ENCODE measurements at places on chromosomes 6 and 20.

GRCh38 chr20:63330940-63331339 is 30.2 kb downstream of the CHRNA4 start:
- DNase-seq = no peak

DNA sequence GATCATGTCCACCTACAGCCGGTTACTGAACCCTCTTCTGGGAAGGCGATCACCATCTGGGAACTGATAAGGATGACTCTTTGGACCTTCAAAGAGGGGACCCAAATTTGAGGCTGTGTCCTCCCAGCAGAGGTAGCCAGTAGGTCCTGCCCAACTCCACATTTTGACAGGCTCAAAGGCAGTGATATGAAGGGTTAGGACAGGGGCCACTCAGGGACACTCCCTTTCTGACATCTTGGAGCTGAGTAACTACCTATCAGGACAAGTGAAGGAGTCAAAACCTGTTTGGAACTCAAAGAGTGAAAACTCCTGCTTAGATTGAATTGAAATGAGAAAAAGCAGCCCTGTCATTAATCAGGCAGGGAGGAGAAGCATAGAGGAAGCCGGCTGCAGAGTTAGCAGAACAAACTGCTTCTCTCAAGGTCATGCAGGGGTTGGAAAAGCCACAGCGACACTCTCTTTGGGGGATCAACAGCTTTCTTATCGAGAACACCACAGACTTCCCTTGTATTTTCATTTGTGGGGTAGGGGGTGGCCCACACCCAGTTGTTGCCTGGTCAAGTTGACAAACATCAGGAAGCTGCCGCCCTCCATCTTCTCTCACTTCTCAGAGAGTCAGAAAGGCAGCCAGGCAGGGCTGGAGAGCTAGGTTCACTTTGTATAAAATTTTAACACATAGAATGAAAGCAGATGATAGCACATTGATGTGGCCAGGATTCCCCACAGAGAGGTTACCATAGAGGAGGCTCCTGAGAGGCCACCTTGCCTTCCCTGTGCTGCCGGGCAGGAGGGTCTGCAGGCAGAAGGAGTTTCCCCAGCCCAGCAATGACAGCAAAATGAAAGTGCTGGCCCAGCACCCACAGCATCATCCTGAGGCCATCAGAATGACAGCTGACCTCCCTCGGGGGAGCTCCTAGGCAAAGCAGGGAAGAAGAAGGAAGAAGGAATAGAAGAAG is 47.6 kb downstream of the AGPAT4 start:
- no peak for DNase-seq

DNA sequence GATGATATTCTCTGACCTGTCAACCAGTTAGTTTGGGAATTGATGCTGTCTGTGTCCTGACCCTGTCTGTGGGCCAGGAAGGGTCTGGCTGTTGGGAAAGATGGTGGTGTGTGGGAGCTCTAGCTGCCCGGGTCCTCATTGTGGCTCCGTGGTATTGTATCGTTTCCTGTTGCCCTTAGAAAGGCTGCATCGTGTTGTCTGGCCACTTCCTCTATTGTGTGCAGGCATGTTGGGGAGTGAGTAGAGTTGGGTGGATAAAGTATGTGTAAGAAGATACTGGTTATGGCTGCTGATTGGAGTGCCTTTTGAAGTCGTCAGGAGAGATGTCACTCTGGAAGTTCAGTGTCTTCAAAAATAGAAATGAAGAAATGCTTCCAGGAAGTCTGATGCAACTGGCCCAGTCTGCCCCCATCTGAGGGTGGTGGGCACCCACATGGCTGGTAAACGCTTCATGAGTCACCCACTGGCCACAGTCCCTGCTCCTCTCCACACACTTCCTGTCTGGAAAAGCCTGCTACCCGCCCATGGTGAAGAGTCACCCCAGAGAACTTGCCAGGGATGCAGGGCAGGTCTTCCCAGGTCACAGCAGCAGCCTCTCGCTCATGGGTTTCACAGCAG is 27.9 kb downstream of the PPARD start:
- peak; percentile 27 for DNase-seq

- no peak for DNase-seq
These were observed 20.1 kb upstream of the MTCL3 start for GRCh38 chr6:127539272-127539671.

DNA sequence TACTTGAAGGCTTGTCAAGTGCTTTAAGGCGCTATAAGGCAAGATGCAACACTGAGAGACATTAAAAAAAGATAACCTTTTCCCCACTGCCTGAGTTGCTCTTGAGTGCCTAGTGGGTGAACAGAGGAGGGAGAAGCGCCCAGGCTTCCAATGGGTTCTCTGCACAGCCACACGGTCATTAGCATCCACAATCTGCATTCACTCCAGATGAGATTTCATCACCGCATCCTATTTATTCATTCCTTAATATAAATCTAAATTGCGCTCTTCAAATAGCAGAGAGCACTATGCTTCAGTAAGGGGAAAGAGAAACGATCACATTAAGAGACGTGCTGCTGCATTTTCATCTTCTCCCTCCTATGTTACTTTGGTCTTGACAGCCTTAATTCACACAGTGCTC is 219.2 kb downstream of the ATXN1 start:
- no peak for DNase-seq

GRCh38 chr6:12249541-12250382 is 40.4 kb upstream of the EDN1 start:
- no peak for DNase-seq

- DNase-seq = no peak
These were observed 158.1 kb upstream of the ZNF217 start for GRCh38 chr20:53751620-53752318.

DNA sequence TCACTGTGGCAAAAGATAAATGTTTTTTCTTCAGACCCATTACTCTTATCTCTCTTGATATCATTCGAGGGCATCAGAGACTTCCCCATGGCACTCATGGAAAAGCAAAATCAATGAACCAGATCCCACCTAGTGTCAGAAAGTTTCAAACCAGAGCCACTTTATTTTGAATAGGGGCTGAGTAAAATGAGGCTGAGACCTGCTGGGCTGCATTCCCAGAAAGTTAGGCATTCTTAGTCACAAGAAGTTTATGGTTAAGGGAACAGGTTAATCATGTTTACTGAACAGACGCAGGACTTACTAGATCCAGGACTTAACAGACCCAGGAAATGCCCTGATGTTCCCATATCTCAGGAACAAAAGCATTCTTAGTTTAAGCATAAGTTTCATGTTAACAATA is 369.9 kb downstream of the BTBD3 start:
- no peak for DNase-seq

DNA sequence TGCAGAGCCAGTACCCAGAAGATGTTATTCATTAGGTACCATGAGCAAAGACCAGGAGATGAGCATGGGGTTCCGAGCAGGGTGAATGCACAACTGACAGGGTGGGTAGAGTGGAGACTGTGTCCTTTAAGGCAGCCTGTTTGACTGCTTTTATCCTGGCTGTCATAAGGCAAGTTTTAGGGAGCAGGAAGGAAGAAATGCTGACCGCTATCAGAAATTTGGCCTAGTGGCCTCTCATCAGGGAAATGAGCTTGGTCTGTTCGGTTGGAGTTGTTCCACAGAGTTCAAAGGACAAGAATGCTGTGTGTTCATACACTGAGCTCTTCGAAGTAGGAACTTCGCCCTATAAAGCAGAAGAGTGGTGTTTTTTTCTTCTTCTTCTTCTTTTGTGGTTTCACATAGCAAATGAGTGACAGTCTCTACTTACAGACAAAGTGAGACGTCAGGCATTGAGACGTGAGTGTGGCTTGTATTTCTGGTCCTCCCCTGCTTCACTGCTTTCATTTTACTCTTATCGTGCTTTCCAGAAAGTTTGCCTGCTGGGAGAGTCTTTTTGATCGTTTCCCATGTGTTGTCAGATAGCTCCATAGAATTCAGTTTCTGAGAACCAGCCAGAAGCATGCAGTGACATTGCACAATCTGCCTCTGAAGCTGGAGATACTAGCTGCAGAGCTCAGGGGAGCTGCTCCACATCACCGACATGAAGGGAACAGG is at the start of gene CASS4:
Gene CASS4 (plus strand): TSS at position 502 of the 714 bp plus-strand sequence. CDS start 199 bp downstream, at position 701.
- DNase-seq = no peak

DNA sequence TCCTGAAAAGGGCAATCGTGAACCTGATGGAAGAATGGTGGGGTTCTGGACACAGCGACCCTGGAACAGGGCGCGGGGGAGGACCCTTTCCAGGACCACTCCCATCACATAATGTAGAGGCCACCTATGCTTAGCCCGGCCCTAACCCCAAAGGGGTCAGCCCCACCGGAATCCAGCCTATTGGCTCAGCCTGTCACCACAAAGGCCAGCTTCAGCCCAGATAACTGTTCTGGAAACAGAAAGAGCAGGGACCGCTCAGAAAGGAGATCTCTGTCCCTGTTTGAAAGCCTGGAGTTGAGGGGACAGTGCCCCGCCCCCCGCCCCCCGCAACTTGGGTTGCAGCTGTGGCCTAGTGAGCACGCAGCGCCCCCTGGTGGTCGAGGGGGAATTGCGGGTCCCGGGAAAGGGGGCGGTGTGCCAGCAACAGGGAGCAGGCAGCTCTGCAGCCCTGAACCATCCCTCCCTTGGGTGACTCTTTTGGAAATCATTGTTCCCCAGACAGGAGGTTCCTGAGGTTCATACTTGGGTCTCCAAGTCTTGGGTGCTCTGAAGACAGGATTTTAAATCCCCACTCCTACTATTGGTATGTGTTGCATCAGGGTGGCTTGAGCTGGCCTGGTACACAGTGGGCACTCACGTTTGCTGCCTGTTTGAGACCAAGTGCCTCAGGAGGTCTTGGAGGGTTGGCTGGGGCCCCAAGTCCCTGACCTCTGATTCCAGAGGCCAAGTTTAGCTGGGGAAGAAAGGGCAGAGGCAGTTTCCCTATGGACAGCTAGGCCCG is 1.5 kb downstream of the SIGLEC1 start:
- DNase-seq = peak; percentile 52

DNA sequence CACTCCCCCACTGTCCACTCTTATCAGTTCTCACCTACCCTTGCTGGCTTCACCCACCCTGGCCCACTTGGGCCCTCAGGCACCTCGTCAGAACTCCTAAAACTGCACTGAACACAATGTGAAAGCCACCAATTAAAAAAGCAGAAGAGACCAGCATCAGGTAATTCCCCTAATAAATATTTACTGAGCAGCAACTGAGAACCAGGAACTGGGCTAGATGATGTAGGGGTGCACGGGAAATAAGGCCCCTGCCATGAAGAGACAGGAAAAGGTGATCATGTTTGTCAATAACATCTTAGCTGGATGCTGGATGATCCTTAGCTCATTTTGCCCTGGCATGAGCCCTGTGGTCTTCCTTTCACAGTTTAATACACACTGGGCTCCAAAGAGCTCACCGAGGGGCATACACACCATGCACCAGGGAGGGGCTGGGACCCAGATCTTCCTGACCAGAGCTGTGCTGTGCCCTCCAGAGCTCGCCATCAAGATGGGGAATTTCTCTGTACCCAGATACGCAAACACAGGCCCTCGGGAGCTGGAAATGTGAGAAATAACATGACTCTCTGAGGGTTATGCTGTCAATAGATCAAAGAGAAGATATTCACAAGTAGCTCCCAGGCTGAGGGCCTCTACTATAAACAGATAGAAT is 113.6 kb upstream of the SLC22A16 start:
- DNase-seq = no peak

DNA sequence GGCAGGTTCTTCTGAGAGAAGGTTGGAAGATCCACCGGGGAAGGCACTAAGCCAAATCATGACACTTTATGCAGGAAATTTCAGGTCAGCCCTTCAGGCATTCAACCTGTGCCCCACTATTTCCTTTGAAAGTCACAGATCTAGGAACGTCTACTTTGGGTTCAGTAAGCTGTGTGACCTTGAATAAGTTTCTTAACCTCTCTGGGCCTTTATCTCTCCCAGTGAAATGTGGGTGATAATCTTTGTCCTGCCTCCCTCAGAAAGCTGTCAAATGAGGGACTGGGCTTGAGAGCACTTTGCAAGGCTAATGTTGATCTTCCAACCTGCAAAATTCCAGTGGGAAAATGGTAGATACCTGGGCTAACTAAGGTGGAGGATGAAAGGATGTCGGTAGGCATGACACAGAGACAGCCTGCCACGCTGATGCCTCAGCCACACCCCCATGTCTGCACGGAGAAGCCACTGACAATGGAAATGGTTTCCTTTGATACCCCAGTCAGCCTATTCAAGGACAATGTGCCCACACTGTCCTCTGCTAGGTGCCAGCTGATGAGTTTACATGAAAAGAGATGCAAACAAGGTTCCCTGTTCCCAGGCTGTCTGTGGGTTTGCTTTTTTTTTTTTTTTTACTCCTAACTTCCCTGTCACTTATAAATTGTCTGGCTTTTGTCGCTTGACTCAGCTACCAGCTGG is 9.3 kb downstream of the BNIP5 start:
- no peak for DNase-seq

- no peak for DNase-seq
These were observed 342.1 kb upstream of the NRSN1 start for GRCh38 chr6:23783901-23784300.

DNA sequence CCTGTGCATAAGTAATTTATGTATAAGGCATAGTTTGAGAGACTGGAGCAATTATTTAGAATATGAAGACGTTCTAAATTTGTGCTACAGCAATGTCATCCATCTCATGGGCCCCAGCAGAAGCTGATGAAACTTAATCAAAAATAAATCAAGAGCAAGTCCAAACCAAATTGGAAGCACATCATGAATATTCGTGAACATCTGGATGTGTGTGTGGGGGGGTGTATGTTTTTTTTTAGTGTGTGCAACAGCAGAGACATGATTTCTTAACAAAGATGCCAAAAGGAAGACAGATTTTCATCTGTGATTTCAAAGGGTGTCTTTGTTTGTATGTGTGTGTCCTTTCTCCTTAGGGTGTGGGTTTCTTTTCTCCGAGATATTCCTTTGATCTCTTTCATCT is 58.9 kb downstream of the SASH1 start:
- DNase-seq = no peak

GRCh38 chr6:160998766-160999165 is 7.2 kb downstream of the MAP3K4 start:
- DNase-seq = no peak

All from stimulated activated CD4-positive, alpha-beta T cell treated with anti-CD3 and anti-CD28 coated beads, TNF-alpha, amount 100 ng/mL, for 4 hours (primary cell).